ENCODE measurements at places on chromosomes 1 and 21. TPM values are rescaled to one million over a fixed set of nuclear protein-coding genes. Genes with fewer than 3 reads are reported as not detected.

LCE1B gene
- total RNA-seq, result not detected

CD5L gene
- not detected for total RNA-seq

RHOU gene
- total RNA-seq, result 9.5 TPM

TDRD5 gene
- not detected for total RNA-seq

LRRIQ3 gene
- 0.45 TPM for total RNA-seq

NR1I3 gene
- not detected for total RNA-seq

C1orf21 gene
- 4.6 TPM for total RNA-seq

RGS1 gene
- total RNA-seq, result 13.8 TPM

OR2L3 gene
- total RNA-seq, result not detected

ACKR1 gene
- not detected for total RNA-seq

MYOC gene
- not detected for total RNA-seq

PPM1J gene
- not detected for total RNA-seq

KCNN3 gene
- not detected for total RNA-seq

S100A12 gene
- total RNA-seq, result not detected

NBPF4 gene
- not detected for total RNA-seq

ANGPTL3 gene
- not detected for total RNA-seq

CELA2A gene
- not detected for total RNA-seq

ZC3H12A gene
- total RNA-seq, result 15.1 TPM

AZIN2 gene
- 12.0 TPM for total RNA-seq

PRR9 gene
- total RNA-seq, result not detected

CRYAA gene
- not detected for total RNA-seq

SMCP gene
- total RNA-seq, result not detected

C1QA gene
- total RNA-seq, result not detected

AQP10 gene
- total RNA-seq, result not detected

GREM2 gene
- not detected for total RNA-seq

TSPAN1 gene
- total RNA-seq, result not detected

AMY1B gene
- total RNA-seq, result not detected

SMIM12 gene
- 52.2 TPM for total RNA-seq

AMY2A gene
- not detected for total RNA-seq

SUSD4 gene
- total RNA-seq, result 0.18 TPM

IL24 gene
- not detected for total RNA-seq

ATP1A2 gene
- total RNA-seq, result not detected

SPTA1 gene
- not detected for total RNA-seq

AIM2 gene
- total RNA-seq, result 0.99 TPM

TRIM17 gene
- 2.8 TPM for total RNA-seq

RHCE gene
- not detected for total RNA-seq

LRRC71 gene
- total RNA-seq, result not detected

PLA2G2A gene
- not detected for total RNA-seq

CACNA1S gene
- total RNA-seq, result not detected

CYP4X1 gene
- total RNA-seq, result not detected

RHOC gene
- total RNA-seq, result 93.8 TPM

GUCA2A gene
- total RNA-seq, result not detected

MYCL gene
- not detected for total RNA-seq

DCST2 gene
- 0.24 TPM for total RNA-seq

SELE gene
- not detected for total RNA-seq

ZNF678 gene
- 4.1 TPM for total RNA-seq

CASQ1 gene
- not detected for total RNA-seq

TRABD2B gene
- total RNA-seq, result not detected

NBL1 gene
- total RNA-seq, result 40.1 TPM

CSF3R gene
- not detected for total RNA-seq

ANXA9 gene
- not detected for total RNA-seq

VANGL2 gene
- not detected for total RNA-seq

NDUFS2 gene
- 76.8 TPM for total RNA-seq
